Activated CD4-positive, alpha-beta memory T cell treated with anti-CD3 and anti-CD28 coated beads for 36 hours (primary cell): ENCODE measurements at places on chromosomes 12 and 14. TPM values are rescaled to one million over a fixed set of nuclear protein-coding genes. Genes with fewer than 3 reads are reported as not detected.

DNA sequence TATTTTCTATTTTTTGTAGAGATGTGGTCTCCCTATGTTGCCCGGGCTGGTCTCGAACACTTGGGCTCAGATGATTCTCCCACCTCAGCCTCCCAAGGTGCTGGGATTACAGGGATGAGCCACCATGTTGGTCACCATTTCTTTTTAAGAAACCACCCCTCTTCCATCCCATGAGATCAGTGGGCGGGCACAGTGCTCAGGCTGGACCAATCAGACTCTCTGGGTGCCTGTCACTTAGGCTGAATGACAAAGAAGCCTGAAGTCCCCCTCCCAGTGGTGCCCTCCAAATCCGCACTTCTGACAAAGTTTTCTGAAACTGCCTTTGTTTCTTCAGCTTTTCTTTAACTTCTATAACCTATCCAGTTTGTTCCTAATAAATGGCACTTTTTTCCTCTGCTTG lies 48.2 kb downstream of the CALM1 start:
- DNase-seq = no peak
- no peaks in the 10 kb centered on the region for H3K36me3 ChIP-seq
- no peak overlapping the region for H3K4me3 ChIP-seq

- no peak overlapping the region for H3K27ac ChIP-seq
- no peak overlapping the region for H3K4me3 ChIP-seq
- H3K4me1 ChIP-seq = no peaks in the 10 kb centered on the region
- peaks cover 13% of the 10 kb centered on the region for H3K27me3 ChIP-seq
- DNase-seq = no peak
- H3K36me3 ChIP-seq = no peaks in the 10 kb centered on the region
Measured at GRCh38 chr12:117860111-117860510, 108.7 kb downstream of the KSR2 start.

DNA sequence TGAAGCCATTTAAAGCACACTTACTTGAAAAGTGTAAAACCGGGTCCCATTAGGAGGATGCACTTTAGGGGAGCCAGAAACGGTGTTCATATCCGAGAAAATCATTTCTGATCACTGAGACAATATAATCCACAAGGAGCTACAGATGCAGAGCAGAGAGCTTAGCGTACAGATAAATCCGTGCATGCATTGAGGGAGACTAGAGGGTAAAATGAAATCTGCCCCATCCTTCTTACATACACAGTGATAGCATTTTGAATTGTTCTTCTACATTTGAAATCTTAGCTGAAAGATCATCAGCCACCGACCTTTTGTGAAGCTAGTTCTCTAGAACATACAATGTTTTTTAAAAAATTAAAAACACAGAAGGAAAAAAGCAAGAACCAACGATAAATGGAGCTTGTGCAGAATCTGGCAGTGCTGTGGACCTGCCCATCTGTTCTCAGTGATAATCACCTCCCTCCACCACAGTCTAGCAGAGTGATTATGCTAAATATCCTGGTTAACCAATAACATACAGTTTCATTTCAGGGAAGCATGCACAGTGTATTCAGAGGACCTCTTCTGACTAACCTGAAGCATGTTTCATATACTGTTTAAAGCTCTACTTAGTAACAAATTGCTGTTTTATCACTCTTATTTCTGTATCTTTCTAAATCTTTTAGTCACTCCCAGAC lies 161.1 kb downstream of the PPFIA2 start:
- no peak overlapping the region for H3K4me3 ChIP-seq
- no peak for DNase-seq
- H3K27ac ChIP-seq = no peak overlapping the region
- no peaks in the 10 kb centered on the region for H3K36me3 ChIP-seq

DNA sequence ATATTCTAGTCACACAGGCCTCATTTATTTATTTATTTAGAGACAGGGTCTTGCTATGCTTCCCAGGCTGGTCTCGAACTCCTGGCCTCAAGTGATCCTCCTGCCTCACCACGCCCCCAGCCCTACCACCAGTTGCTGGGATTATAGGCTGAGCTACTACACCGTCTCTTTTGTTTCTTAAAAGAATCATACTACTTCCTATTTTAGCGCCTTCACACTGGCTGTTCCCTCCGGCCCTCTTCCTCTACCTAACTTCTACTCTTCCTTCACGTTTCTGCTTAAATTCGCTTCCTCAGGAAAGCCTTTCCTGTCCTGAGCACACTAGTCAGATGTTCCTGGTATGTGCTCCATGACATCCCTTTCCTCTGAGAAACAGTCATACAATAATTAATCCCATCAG lies 6.4 kb upstream of the MRPL42 start:
- H3K4me1 ChIP-seq = no peaks in the 10 kb centered on the region
- no peaks in the 10 kb centered on the region for H3K27me3 ChIP-seq
- no peak overlapping the region for H3K4me3 ChIP-seq
- no peak for DNase-seq
- H3K27ac ChIP-seq = no peak overlapping the region
- no peaks in the 10 kb centered on the region for H3K36me3 ChIP-seq

DNA sequence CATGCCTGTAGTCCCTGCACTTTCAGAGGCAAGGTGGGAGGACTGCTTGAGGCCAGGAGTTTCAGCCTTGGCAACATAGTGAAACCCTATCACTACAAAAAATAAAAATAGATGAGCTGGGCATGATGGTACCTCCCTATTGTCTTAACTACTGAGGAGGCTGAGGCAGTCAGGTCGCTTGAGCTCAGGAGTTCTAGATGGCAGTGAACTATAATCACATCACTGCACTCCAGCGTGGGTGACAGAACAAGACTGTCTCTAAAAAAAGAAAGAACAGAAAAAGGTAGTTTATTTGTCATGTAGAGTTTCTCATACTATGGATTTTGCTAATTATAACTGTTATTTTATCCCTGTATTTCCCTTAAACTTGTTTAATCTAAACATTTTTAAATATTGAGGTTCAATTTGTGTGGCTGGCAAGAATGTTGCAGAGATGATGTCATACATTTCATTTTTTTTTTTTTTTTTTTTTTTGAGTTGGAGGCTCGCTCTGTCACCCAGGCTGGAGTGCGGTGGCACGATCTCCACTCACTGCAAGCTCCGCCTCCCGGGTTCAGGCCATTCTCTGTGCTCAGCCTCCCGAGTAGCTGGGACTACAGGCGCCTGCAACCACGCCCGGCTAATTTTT lies 39.7 kb upstream of the ATF7IP start:
- no peak overlapping the region for H3K27ac ChIP-seq
- no peak overlapping the region for H3K4me3 ChIP-seq
- H3K27me3 ChIP-seq = no peaks in the 10 kb centered on the region
- no peak for DNase-seq

- no peak overlapping the region for H3K4me3 ChIP-seq
- no peaks in the 10 kb centered on the region for H3K4me1 ChIP-seq
- no peak overlapping the region for H3K27ac ChIP-seq
- no peaks in the 10 kb centered on the region for H3K36me3 ChIP-seq
- H3K27me3 ChIP-seq = no peaks in the 10 kb centered on the region
Measured at GRCh38 chr12:121926874-121927706, 8.7 kb downstream of the CFAP251 start.

DNA sequence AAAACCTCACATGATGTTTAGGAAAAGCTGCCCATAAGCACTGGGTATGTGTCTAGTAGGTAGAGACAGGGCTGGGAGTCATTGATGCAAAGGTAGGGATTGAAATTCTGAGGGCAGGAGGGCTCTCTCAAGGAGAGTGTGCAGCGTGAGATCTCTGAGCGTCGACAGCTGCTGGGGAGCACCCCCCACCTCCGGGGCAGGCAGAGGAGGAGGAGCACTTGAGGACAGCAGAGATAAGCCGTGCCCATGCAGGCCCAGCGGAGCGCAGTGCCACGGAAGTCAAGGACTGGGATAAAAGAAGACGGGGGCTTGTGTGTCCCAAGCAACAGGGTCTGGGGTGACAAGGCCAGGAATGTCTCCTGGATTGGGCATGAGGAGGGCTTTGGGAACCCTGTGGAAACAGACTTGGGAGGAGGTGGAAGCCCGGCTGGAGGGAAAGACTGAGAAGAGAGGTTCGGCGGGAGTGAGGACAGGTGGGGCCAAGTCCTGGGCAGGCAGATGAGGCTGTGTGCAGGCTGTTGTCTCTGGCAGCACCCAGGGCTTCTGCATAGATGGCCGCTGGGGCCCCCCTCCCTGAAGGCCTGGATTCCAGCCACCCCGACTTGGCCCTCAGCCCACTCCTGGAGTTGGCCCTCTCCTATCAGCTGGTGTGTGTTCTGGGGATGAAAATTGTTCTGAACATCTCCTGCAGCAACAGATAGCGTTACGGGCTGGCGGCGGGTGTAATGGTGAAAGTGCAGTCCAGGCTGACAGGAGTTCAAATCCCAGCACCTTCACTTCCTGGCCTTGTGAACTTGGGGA lies 1.9 kb downstream of the CACNA2D4 start:
- H3K27ac ChIP-seq = no peak overlapping the region
- H3K4me1 ChIP-seq = peaks cover 9% of the 10 kb centered on the region
- H3K36me3 ChIP-seq = no peaks in the 10 kb centered on the region
- DNase-seq = no peak

GRCh38 chr14:77707355-77707723 lies 484 bp downstream of the ALKBH1 start:
- peak overlapping the region; percentile 86 for H3K27ac ChIP-seq
- peak overlapping the region; percentile 90 for H3K4me3 ChIP-seq
- no peaks in the 10 kb centered on the region for H3K27me3 ChIP-seq
- DNase-seq = no peak
- peaks cover 30% of the 10 kb centered on the region for H3K36me3 ChIP-seq

- no peaks in the 10 kb centered on the region for H3K36me3 ChIP-seq
- no peak overlapping the region for H3K4me3 ChIP-seq
- no peaks in the 10 kb centered on the region for H3K27me3 ChIP-seq
Measured at GRCh38 chr12:123069436-123070266, 81.2 kb downstream of the PITPNM2 start.

DNA sequence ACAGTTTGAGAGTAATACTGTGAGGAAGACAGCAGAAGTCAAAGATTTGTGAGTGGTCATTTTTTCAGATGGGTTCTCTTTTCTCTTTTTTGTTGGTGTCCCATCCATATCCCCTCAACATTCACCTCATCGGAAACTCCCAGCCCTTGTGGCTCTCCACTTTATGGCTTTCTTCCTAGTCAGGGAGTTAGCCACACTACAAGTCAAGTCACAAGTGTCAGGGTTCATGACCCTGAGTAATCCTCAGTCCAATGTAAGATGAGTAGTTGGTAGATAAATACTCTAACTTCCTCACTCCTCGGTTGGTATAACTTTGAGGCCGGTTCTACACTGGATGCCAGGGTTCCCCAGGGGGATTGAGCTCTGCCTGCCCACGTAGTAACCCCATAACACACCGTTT lies 41.4 kb downstream of the PTGER2 start:
- H3K4me3 ChIP-seq = no peak overlapping the region
- no peak for DNase-seq
- peaks cover 2% of the 10 kb centered on the region for H3K27me3 ChIP-seq
- H3K27ac ChIP-seq = no peak overlapping the region
- no peaks in the 10 kb centered on the region for H3K36me3 ChIP-seq
- peaks cover 49% of the 10 kb centered on the region for H3K4me1 ChIP-seq

DNA sequence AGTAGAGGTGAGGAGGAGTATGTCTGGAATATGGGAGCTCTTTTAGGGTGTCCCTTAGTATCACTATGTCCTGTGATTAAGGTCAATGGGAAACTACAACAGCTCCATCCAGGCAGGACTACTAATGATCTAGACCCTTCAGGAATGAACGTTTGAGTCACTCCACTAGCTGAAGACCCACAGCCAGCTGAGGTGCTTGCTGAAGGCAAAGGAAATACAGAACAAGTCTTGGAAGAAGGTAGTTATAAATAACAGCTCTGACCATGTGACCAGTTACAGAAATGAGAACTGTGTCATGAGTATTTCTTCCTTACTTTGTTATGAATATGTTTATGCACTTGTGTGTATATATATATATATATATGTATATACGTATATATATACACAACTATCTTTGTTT lies 40.5 kb upstream of the USP44 start:
- H3K27ac ChIP-seq = no peak overlapping the region
- H3K36me3 ChIP-seq = no peaks in the 10 kb centered on the region
- H3K4me1 ChIP-seq = no peaks in the 10 kb centered on the region
- H3K4me3 ChIP-seq = no peak overlapping the region

DNA sequence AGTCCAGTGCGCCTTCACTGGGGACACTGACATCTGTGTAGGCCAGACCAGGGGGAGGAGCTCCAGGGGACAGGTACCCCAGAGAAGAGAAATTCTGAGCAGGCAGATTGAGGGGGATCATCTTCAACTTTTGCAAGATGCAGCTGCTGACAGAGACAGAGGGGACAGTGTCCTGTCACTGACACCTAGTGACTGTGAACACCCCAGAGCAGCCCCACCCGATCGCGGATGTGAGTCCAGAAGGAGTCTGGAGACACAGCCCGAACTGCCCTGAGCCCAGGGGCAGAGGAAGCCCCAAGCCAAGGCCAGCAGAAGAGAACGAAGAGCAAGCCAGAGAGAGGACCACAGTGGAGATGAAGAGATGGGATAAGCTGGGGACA lies 21.7 kb upstream of the LRTM2 start:
- peaks cover 5% of the 10 kb centered on the region for H3K4me1 ChIP-seq
- H3K4me3 ChIP-seq = no peak overlapping the region
- DNase-seq = no peak
- H3K36me3 ChIP-seq = no peaks in the 10 kb centered on the region
- no peaks in the 10 kb centered on the region for H3K27me3 ChIP-seq

DNA sequence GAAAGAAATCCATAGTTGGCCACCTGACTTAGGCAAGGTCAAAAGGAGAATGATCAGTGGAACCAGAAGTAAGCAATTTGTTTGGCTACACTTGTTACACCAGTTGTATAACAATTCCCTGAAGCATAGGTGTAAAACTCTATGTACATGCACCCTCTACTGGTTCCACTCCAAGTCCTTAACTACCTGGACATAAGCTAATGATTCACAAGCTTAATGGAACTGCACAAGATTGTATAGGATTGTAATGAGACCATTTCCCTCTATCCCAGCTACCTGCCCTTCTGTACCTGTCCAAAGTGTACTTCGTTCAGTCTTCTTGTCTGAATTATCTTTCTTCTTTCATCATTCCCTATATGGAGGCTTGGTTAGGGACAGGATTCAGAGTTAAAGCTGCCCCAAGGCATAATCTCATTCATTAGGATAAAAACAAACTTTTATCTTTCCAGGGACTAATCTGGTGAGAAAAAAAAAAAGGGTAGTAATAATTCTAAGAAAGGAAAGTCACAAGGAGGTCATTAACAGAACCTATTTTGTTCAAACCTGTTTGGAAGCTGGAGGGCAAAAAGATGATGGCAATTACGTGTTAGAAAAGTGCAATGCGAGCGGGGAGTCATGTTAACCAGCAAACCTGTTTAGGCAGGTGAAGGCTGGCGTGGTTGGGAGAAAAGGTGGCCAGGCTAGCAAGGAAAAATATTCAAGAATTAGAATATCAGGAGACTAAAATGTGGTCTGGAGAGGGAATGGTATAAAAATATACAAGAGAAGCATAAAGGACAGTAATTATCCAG lies 2.8 kb upstream of the TMEM52B start:
- H3K27ac ChIP-seq = no peak overlapping the region
- no peaks in the 10 kb centered on the region for H3K36me3 ChIP-seq
- no peak overlapping the region for H3K4me3 ChIP-seq
- H3K27me3 ChIP-seq = peaks cover 22% of the 10 kb centered on the region

- H3K27ac ChIP-seq = no peak overlapping the region
- no peak for DNase-seq
- H3K27me3 ChIP-seq = no peaks in the 10 kb centered on the region
Measured at GRCh38 chr12:71237128-71237527, 79.3 kb upstream of the TSPAN8 start.

- H3K27ac ChIP-seq = peak overlapping the region; percentile 52
- H3K27me3 ChIP-seq = no peaks in the 10 kb centered on the region
- H3K36me3 ChIP-seq = peaks cover 17% of the 10 kb centered on the region
- peaks cover 19% of the 10 kb centered on the region for H3K4me1 ChIP-seq
- DNase-seq = no peak
- peak overlapping the region; percentile 46 for H3K4me3 ChIP-seq
Measured at GRCh38 chr14:102089621-102090343, 2.9 kb upstream of the HSP90AA1 start.

DEPDC4 gene
- total RNA-seq = 2.4 TPM

SERPINA4 gene
- total RNA-seq = not detected

KRT79 gene
- not detected for total RNA-seq

WSCD2 gene
- not detected for total RNA-seq

CCDC184 gene
- total RNA-seq = 0.40 TPM
